ENCODE measurements at places on chromosomes 5 and 9.

- DNase-seq: peak; percentile 22
Measured at GRCh38 chr5:142439207-142439860, 114.5 kb upstream of the SPRY4 start.

GRCh38 chr5:178372142-178372571, 139.6 kb upstream of the PHYKPL start:
- no peak for DNase-seq

DNA sequence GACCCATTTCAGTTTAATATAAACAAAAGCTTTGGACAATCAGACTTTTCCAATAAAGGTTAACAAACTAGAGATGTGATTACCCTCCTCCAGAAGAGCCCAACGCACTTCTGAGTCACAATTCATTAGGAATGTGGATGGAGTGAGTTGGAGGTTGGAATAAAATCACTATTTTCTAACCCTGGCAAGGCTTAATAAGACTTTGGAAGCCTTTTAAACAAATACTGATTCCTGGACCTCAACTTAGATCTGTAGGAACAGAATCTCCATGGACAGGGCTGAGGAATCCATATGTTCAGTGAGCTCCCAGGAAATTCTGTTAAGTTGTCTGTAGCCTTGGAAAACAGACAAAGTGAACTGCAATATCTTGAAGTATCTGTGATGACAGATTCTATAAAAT, 233.5 kb upstream of the ELL2 start:
- peak; percentile 47 for DNase-seq

DNA sequence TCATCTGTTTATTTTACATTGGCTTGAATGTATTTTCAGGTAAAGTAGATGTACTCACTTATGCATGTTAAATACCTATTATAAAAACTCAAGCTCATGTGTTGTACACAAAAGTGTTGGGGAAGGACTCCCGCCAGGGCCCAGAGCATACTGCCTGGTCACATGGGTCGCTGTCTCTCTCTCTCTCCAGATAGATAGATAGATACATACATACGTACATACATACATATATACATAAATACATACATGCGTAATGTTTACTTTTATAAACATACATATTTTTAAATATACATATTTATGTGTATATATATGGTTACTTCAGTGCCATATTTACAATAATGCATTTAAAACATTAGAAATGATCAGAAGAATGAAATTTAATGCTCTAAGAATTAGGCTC, 24.7 kb downstream of the ASPN start:
- DNase-seq: no peak

DNA sequence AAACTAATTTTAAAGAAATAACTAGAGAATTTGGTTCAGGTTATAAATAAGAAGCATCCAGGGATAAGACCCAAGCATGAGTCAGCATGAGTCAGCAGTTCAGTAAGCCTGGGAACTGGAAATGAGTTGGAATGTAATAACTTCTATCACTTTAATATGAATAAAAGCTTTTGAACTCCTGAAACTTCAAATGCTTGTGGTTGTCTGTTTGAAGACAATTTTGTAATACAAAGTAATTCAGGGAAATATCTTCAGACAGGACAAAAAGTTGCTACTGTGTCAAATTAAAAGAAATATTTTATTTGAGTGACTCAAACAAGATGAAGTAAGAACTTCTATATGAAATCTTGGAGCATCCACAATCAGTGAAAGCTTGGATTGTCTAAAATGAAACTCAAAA, 331.2 kb upstream of the DAB2 start:
- DNase-seq: peak; percentile 98

GRCh38 chr5:51651476-51651875, 268.2 kb downstream of the ISL1 start:
- DNase-seq: no peak

DNA sequence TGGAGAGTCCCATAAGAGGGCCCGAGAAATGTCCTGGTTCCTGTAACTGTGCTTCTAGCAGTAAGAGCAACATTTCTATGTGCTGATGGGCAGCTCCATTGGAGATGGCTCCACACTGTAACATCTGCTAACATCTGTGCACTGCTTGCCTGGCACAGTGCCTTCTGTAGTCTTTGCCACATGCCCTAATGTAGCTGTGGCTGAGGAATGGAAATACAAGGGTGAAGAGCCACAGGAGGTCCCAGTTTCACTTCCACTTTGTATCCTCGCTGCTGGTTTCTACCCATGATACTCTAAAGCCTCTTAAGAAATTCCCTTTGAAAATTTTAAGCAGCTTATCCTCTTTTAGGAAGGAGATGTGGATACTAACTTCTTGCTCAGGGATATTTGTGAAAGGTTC, 97.4 kb downstream of the HOMER1 start:
- DNase-seq: peak; percentile 40

- no peak for DNase-seq
Measured at GRCh38 chr5:133360693-133361472, 251.5 kb downstream of the FSTL4 start.

- no peak for DNase-seq
Measured at GRCh38 chr9:132156262-132156661, 5.6 kb upstream of the NTNG2 start.

- no peak for DNase-seq
Measured at GRCh38 chr9:15200111-15200510, 106.9 kb downstream of the TTC39B start.

DNA sequence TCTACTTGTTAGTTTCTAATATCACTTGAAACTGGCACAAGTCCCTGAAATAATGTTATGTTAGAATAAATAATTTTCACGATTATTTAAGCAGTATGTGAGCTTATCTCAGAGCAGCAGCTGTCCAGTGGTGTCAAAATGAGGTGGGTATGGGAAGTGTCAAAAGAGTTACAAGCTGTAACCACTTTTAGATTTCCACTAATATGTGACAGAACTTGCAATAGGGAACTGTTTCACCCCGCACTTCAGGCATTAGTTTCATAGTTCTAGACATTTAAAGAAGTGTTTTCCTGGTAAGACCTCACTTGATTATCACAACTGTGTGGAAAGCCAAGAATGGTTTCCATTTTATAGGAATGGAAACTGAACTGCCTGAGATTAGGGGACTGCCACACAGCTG, 2.9 kb upstream of the ISCA1 start:
- no peak for DNase-seq

GRCh38 chr9:91163444-91163772, 198.3 kb downstream of the AUH start:
- no peak for DNase-seq

Measured in fibroblast of skin of scalp (primary cell).